ENCODE measurements at places on chromosomes 11 and 22.
A peak's percentile ranks its signal among the peaks of the same experiment; 100 is the strongest.

DNA sequence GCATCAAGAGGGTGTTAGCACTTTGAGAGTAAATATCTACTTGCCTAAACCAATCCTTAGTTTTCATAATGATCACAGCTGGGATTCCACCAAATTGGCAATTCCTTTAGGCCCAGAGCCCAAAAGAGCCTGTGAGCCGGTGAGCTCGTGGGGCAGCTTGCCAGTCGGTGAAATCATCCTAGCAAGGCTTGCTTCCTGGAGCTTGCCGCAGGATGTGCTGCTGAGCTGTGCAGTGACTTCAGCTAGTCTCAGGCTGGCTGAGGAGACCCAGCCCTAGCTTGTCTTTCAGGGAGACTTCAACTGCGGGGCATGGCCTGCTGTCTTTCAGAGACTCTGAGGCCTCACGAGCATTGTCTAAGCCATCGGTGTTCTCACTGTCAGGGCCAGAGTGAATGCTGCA lies 73.6 kb upstream of the SUSD2 start:
- peak; percentile 60 for DNase-seq

DNA sequence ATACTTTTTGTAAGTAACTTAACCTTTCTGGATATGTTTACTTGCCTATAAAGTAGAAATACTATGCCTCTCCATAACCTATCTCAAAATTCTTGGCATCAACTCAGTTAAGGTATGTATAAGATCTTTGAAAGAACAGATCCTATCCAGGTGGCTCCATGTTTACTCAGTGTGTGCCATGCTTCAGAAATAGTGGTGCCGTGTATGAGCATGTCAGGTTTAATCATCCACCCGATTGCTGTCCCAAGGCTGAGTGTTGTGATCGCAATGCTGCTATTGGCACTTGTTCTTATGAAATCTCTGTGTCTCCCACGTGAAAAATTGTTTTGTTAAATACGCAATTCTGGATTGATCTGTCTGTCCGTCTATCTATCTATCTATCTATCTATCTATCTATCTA lies 85.9 kb upstream of the SNX19 start:
- DNase-seq = no peak

DNA sequence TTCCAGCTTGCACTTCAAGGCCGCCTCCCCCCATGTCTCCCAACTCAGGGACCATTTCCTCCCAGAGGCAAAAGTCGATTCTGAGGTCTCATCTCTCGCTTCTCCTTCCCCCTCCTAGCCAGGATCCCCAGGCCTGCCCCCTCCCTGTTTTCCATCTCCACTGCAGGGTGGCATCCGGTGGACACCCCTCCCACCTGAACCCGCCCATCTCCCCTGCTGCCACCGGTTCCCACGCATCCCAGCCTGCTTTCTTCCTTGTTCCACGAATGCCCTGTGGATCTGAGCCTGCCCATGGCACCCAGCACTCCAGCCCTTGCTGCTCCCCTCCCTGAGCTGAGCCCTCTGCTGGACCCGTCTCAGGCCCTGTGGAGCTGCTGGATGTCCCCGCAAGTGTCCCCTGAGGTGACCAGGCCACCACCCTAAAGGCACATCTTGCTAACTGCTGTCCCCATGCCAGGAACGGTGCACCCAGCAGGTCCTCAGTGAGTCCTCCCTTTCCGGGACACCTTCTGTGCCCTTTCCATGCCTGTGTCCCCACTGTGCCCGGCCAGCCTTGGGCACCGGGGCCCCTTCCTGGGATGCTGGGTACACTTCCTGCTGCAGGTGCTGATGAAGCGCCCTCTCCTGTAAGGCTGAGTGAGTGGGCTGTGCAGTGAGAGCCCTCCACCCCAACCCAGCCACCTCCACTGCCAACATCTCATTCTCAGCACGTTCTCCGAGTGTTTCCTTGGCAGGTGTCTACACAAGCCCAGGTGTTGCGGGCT lies 936 bp downstream of the IL17REL start:
- DNase-seq = no peak

- no peak for DNase-seq
These were observed 51.7 kb upstream of the PRODH start for GRCh38 chr22:18987765-18988164.

DNA sequence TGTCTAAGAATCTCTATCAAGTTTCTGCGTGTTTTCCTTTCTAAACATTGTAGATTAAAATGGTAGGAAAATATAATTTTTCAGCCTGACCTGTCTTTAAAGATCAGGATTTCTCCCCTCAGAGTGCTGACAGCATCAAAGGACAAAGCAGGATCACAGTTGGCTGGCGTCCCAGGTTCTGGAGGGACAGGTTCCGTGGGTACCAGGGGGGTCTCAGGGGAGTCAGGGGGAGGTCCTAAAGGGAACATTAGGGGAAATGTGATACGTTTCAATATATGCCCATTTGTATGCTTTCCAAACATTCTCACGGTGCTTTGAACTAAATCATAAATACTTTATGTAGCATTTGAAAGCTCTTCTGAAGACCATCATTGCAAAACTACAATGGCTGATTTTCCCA lies 3.4 kb downstream of the MMP3 start:
- no peak for DNase-seq

GRCh38 chr11:93524173-93524536 lies 19.0 kb downstream of the SMCO4 start:
- DNase-seq = no peak

DNA sequence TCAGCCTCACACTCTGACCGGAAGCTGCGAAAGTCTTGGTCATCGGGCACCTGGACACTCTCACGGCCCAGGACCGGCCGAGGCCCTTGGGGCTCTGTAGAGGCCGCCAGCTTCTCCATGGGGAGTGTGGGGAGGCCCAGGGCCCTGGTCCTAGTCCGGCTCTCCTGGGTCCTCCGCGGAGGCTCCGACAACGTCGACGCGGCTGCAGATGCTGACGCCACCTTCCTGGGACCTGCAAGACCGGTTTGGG lies 12.9 kb downstream of the STARD10 start:
- DNase-seq = no peak

- no peak for DNase-seq
These were observed 593.5 kb upstream of the FAT3 start for GRCh38 chr11:91630916-91631673.

- DNase-seq = no peak
These were observed 51.3 kb downstream of the ADM start for GRCh38 chr11:10356161-10356560.
